SJSA1 (cell line): ENCODE measurements at places on chromosomes 16 and 17. TPM values are rescaled to one million over a fixed set of nuclear protein-coding genes. Genes with fewer than 3 reads are reported as not detected.
A peak's percentile ranks its signal among the peaks of the same experiment; 100 is the strongest.

- DNase-seq = no peak
These were observed 949.7 kb upstream of the RBFOX1 start for GRCh38 chr16:6382924-6383459.

DNA sequence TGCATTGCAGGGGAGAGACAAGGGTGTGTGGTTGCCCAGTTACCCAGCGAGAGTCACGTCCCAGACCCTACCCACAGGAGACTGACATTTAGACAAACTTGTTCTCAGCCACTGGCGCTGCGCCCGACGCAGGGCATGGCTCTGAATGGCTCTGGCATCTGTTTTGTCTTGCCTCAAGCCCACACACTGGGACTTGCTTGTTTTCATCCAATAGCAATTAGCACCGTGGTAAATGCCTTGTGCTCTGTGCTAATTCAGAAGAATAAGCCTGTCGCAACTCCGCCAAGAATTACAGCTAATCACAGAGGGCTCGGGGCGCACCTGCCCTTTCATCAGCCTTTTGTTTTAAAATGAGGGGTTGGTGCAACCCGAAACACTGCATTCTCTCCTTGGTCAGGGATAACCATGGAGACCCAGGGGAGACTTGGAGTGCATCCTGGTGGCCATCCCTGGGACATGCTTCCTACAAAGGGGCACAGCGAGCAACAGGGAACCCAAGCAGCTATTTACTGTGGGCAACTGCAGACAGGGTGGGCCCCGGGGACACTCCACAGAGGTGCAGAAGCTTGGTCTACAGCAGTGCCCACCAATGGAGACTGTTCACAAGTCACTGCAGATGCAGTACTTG, 220.6 kb upstream of the ZFHX3 start:
- no peak for DNase-seq

DNA sequence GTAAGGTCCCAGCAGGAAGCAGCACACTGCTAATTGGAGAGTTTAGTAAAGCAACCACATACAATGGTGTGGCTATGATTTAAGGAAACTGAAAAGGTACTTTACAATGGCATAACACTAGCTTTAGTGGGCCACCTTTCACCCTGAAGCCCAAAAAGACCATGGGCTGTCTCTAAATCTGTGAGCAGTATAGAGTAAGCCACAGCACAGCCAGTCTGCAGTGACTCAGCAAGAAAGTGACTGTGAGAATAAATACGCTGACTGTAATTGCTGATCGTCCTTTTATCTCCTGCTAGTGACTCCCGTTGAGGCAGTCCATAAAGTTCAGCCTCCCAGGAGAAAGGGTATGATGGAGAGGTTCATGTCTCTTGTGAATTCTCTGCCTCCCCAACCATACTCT, 679.8 kb upstream of the KIF2B start:
- no peak for DNase-seq

DNA sequence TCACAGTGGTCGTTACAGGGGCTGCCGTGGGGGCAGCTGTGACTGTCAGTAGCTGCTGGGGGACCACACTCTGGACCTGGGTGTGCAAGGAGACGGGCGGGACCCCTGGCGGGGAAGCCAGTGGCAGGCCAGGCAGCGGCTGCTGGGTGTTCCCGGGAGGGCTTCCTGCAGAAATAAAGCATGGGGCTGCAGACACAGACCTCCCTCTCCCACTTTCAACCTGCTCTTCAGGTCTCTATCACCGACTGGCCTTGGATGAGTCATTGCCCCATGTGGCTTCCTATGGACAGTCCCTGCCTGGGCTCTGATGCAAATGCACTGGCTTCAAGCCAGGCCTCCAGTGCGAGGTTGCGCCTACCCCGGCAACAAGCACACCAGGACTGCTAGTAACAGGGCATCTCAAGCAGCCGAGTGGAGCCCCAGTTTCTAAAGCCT, 17.2 kb downstream of the SREBF1 start:
- peak; percentile 75 for DNase-seq

DNA sequence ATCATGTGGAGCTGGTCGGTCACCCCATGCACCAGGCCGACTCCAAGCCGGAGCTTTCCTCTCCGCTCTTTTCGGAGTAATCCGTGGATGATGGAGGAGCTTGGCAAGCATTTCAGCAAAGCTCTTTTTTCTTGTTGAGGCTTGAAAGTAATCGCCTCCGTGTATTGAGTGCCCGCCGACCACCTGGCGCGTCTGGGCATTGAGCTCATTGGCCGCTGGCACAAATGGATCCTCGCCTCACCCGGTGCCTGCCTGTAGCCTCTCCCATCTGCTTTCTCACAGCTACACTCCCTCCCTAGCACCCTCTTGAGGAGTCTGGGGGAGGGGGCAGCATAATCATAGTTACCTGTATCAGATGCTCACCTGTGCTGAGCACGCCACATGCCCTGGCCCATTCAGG, 148.9 kb downstream of the CMIP start:
- no peak for DNase-seq

DNA sequence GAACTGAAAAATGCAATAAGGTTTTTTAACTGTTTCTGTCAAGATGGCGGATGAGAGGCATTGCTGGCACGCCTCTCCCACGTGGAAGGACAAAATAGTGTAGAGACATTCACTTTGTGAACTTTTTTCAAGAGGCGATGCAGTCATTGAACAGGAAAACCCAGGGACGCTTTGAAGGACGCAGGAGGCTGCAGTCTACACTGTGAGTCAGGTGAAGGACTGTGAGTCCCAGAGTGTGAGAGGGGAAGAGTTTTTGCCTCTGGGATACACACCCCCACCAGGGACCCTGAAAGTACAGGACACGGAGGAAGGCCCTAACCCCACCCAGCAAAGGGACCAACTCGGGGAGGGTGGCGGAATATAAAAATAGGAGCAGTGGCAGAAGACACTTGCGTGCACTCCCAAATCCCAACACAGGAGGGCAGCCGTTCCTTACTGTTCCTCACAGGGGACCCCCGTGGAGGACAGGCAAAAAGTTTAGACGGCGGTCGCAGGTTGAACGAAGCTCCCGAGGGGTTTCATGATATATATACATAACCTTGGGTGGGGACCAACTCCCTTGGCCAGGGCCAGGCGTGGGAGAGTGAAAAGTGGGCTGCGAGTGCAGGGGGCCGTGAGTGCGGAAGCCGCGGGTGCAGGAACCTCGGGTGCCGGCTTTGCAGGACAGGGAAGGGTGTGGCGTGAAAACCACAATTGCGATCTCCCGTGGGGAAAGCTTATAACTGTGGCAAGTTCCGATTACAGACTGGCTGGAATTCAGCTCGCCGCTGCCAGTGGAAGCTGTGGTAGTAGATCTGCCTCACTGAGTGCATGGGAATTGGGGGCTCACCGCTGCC, 82.0 kb upstream of the ALOX12 start:
- peak; percentile 75 for DNase-seq

DNA sequence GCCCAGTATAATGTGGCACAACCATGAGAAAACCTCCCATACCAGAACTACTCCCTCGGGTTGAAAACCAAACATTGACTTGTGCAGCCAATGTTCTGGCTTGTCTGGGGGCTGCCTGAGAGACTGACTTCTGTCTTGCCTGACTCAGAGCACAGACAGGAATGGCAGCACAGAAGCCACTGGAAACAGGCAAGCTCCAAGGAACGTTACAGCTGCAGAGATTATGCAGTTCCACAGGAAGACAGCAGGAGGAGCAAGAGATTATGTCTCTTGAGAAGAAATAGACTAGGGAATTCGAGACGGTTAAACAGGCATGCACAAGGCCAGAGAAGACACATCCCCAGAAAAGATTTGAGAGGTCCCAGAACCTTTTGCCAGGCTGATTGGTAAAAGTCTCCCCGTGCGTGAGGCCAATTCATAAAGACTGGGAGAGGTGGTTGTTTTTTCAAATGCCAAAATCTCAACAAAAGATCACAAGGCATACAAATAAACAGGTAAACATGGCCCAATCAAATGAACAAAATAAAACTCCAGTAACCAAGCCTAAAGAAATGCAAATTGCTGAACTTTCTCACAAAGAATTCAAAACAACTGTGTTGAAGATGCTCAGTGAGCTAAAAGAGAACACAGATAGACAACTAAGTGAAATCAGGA, 90.6 kb upstream of the CDH5 start:
- DNase-seq = peak; percentile 50

DNA sequence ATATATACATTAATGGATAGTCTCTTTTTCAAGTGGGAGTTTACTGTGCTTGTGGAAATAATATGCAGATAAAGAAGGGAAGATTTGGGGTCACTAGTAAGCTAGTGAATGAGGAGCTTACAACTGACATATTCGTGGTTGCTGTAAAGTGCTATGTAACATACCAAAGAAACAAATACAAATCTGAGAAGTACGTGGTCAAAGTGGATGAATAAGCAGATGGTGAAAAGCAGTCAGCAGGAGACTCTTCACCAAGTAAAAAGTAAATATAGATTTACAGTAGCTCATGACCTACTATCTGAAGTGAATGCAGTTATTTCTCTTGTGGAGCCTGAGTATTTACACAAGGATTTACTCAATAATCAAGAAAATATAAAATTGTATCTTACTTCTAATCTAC, 136.6 kb upstream of the ELAC2 start:
- no peak for DNase-seq

GRCh38 chr16:21175397-21175796, 16.9 kb downstream of the LDAF1 start:
- DNase-seq = no peak

DNA sequence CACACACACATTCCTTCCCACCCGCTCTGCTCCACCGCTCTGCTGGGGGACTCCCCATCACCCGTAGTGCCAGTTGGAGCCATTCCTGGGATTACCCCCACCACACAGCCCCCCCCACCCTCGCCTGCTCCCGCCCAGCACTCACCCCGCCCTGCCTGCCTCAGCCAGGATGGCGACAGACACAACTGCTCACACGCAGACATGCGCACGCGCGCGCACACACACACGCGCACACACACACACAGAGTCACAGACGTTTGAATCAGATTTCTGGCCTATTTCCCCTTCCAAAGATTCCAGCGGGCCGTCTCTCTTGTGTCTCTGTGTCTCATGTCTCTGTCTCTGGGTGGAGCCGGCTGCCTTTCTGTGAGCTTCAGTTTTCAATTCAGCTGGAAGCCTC, 4.4 kb downstream of the CACNA1G start:
- DNase-seq = no peak

DNA sequence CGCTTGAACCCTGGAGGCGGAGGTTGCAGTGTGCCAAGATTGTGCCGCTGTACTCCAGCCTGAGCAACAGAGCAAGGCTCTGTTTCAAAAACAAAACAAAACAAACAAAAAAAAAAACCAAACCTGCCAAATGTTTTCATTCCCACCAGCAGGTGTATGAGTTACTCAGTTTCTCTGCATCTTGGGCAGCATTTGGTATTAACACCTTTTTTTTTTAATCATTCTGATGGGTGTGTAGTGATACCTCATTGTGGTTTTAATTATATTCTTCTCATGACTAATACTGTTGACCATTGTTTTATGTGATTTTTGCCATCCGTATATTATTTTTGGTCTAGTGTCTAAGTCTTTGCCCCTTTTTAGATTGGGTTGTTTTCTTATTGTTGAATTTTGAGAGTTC, 15.3 kb downstream of the NFATC3 start:
- DNase-seq = no peak

GRCh38 chr16:78285437-78285922, 186.0 kb downstream of the WWOX start:
- no peak for DNase-seq

DNA sequence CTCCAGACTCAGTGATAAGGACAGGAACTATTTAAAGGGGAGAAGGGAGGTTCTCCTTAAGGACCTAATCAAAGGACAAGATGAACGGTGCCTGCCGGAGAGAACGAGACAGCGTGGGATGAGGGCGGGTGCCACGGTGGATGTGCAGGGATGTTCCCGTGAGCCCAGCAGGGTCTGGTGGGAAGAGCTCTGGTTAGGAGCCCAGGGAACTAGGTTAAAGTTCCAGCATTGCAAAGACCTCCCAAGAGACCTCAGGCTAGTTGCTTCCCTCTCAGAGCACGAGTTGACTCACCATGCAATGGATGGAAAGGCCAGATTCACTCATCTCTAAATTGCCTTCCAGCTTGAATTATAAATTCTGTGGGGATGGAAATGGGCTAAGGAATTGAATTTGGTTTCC, 14.7 kb downstream of the CCR7 start:
- peak; percentile 47 for DNase-seq

DNA sequence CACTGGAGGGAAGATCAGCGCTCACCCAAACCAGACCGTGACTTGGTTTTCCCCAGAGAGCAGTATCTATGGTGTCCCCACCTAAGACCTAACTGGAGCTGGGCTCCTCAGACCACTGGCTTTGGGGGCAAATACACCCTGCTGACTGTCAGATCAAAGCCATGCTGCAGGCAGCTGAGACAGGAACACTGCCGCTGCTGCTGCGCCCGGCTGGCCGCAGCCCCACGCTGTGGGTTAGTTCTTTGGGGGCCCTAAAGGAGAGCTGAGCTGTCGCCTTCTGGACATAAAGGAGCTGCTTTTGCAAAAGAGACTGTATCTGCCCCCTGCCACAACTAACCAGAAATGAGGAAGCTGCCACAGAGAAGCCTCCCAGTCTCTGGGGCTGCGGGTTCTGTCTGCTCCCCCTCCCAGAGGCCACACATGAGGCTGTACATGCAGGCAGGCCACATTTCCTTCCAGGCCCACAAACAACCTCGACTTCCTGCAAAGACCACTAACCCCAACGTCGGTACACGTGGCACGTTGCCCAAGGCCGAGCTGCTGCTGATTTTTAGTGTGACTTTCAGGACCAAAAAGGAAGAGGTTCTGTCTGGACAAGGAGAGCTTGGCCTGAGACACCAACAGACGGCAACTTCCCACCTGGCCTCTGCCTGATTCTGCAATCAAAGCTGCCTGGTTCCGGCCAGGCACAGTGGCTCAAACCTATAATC, 18.2 kb upstream of the ABR start:
- no peak for DNase-seq

DNA sequence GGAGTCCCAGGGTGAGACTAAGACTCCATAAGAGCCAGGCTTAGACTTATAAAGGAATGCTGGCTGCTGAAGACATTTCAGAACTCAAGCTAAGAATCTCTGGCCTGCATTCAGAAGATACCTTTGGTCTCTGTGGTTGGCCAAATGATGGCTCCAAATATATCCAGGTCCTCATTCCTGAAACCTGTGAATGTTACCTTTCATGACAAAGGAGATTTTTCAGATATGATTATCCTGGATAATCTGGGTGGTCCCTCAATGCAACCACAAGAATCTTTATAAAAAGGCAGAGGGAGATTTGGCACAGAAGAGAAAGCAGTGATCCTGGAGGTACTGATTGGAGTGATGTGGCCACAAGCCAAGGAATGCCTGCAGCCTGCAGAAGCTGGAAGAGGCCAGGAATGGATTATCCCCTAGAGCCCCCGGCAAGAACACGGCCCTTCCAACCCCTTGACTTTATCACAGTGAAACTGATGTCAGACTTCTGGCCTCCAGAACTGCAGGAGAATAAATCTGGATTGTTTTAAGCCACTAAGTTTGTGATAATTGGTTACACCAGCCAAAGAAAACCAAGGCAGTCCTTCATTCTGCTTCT, 253.3 kb downstream of the SLC39A11 start:
- DNase-seq = no peak

Gene OR1F1
- not detected in 2 replicates for total RNA-seq

Gene FBXW10
- 0.05 TPM in 1 of 2 replicates, not detected in the other for total RNA-seq

Gene SLC38A8
- total RNA-seq = not detected in 2 replicates

Gene GCGR
- total RNA-seq = not detected in 2 replicates

Gene BIRC5
- 301 and 370 TPM in 2 replicates for total RNA-seq

Gene SDR42E2
- total RNA-seq = not detected in 2 replicates

Gene MATCAP1
- 8.1 and 11.3 TPM in 2 replicates for total RNA-seq
